ENCODE measurements at places on chromosomes 13 and 19. TPM values are rescaled to one million over a fixed set of nuclear protein-coding genes. Genes with fewer than 3 reads are reported as not detected.

- H3K4me3 ChIP-seq, result no peak overlapping the region
- DNase-seq, result no peak
- peak overlapping the region; percentile 46 for H3K27ac ChIP-seq
- H3K36me3 ChIP-seq, result peaks cover 13% of the 10 kb centered on the region
These were observed 6.2 kb downstream of the MIER2 start for GRCh38 chr19:338421-338820.

GRCh38 chr13:41462427-41462826, 5.1 kb downstream of the RGCC start:
- H3K4me1 ChIP-seq, result no peaks in the 10 kb centered on the region
- DNase-seq, result no peak
- H3K27ac ChIP-seq, result no peak overlapping the region
- peaks cover 16% of the 10 kb centered on the region for H3K27me3 ChIP-seq

- H3K4me3 ChIP-seq, result no peak overlapping the region
- H3K27ac ChIP-seq, result peak overlapping the region; percentile 45
- peaks cover 16% of the 10 kb centered on the region for H3K36me3 ChIP-seq
- DNase-seq, result no peak
- H3K4me1 ChIP-seq, result peaks cover 9% of the 10 kb centered on the region
These were observed 7.9 kb downstream of the ZNF865 start for GRCh38 chr19:55613396-55613795.

DNA sequence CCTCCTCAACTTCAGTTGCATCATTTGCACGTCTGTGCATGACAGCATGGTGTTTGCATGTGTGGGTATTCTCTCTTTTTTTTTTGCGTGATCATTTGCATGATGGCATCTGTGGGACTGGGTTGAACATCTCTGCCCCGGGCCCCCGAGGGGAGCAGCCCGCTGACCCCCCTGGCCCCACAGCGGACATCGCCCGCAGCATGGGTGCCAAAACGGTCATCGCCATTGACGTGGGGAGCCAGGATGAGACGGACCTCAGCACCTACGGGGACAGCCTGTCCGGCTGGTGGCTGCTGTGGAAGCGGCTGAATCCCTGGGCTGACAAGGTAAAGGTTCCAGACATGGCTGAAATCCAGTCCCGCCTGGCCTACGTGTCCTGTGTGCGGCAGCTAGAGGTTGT, 23.1 kb downstream of the PNPLA6 start:
- no peak overlapping the region for H3K4me3 ChIP-seq
- H3K4me1 ChIP-seq, result no peaks in the 10 kb centered on the region
- H3K36me3 ChIP-seq, result peaks cover 38% of the 10 kb centered on the region
- H3K27ac ChIP-seq, result no peak overlapping the region

The UBL5 gene
- total RNA-seq, result 294 TPM

The SMIM44 gene
- total RNA-seq, result not detected

The RETN gene
- total RNA-seq, result not detected

GRCh38 chr19:38210458-38210987, 13.5 kb downstream of the DPF1 start:
- H3K4me1 ChIP-seq, result peaks cover 26% of the 10 kb centered on the region
- DNase-seq, result no peak
- H3K27me3 ChIP-seq, result no peaks in the 10 kb centered on the region
- H3K36me3 ChIP-seq, result peaks cover 1% of the 10 kb centered on the region

The PLPPR3 gene
- total RNA-seq, result 6.0 TPM

Data from chondrocyte (in vitro differentiated cells).